ENCODE measurements at places on chromosomes 13 and 19.

DNA sequence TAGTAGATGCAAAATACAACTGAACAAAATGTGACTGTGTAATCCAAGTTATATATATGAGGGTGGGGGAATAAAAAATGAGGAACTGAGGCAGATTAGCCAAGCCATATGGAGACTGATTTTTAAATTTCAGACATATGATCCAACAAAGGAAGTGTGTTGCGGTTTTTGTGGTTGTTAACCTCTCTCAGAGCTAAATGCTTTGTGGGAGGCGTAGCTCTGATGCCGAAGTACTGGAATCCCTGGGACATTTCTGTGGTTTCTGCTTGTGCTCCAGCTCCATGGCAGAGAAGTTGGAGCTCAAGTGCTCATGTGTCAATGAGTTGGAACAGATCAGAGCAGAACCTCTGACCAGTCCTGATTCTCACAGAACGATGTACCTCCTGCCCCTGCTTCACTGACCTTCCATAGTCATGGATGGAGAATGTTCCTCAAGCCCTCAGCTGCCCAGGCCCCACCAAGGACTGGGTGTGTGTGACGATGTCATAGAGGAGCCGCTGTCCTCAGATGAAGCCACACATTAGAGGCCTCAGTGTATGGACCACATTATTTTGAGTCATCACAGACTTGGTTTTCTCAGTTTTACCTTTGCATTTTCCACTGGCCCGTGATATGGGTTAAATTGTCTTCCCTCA is 107.6 kb downstream of the SOX1 start:
- DNase-seq = no peak

DNA sequence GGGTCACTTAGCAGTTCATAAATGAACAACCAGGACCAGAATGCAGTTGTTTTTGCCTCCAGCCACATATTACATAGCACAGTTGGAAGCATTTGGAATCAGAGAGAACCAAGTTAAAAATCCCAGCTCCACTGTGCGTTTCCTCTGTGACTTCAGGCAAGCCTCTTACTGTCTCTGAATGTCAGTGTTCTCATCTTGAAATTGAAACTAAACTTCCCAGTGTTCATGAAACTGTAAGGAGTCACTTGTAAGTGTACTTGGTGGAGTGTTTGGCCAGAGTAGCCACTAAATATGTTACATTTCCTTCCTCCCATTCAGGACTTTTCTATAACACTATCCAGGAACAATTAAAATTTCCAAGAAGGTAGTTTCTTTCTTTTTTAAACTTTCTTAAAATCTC is 276.8 kb downstream of the KCNRG start:
- DNase-seq = no peak

GRCh38 chr19:50933640-50934039 is 19.2 kb downstream of the KLK5 start:
- no peak for DNase-seq

- DNase-seq = no peak
Observed at GRCh38 chr19:13790354-13790753, 4.9 kb upstream of the ZSWIM4 start.

DNA sequence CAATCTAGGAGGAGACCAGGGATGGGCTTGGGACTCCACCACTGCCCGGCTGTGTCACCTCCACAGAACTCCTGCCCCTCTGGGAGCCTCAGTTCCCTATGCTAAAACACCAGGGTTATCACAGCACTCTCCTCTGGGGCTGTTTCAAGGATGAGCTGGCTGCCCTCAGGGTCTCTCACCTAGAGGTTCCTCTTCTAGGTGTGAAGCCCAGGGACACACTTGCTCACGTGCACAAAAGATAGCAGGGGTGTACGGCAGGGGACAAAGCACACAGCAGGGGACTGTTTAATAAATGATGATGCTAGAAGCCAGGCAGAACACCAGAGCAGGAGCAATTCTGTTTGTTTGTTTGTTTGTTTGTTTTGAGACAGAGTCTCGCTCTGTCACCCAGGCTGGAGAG is 16.8 kb upstream of the LYPD3 start:
- no peak for DNase-seq

DNA sequence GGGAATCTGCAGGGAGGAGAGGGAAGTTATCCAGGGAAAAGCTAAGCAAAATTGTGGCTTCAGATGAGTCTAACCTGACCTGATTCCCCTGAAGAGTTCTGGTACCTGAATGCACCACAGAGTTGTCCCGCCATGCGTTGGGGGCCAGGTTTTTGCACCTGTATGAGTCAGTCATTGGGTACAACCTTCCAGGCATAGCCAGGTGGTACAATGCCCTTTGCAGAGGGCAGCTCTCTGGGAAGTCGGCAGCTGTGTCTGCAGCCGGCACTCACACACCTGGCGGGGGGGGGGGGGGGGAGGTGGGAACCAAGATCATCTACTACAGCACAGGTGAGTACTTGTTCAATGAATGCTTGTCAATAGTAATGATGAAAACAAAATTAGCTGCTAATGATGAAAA is 52.5 kb upstream of the GTF3A start:
- no peak for DNase-seq

GRCh38 chr13:52677823-52678222 is 25.2 kb downstream of the SUGT1 start:
- DNase-seq = no peak

- DNase-seq = no peak
Observed at GRCh38 chr19:9797871-9798270, 21.0 kb downstream of the FBXL12 start.

- peak; percentile 70 for DNase-seq
Observed at GRCh38 chr19:13872695-13873389, 4.1 kb upstream of the NANOS3 start.

- DNase-seq = no peak
Observed at GRCh38 chr13:100039740-100040139, 49.2 kb upstream of the PCCA start.

DNA sequence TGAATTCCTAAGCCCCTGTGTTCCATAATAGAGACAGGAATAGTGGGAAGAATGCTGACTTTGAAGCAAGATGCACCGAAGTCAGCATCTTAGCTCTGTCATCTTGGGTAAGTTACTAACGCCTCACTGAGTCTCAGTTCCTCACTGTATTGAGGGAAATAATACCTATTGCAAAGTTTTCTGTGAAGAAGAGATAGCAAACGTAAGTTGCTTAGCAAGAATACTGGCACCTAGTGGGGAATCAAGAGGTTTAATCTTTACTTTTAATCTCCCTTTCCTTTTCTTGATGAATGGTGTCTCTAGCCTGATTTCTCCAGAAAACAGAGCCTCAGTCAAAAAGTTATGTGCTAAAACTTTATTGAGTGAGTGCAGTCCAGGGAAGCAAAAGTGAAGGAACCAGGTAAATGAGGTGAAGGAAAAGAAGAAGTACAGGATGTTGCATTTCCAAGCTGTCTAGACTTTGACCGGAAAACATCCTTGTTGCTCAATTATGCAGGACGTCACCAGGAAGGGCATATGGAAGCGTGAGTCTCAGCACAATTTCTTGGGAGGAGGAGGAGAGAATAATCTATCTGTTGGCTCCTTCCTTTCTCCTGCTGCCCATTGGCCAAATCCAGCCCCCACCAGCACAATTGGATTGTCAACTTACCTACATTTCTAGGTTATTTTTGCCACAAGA is 210.0 kb downstream of the B3GLCT start:
- DNase-seq = no peak

DNA sequence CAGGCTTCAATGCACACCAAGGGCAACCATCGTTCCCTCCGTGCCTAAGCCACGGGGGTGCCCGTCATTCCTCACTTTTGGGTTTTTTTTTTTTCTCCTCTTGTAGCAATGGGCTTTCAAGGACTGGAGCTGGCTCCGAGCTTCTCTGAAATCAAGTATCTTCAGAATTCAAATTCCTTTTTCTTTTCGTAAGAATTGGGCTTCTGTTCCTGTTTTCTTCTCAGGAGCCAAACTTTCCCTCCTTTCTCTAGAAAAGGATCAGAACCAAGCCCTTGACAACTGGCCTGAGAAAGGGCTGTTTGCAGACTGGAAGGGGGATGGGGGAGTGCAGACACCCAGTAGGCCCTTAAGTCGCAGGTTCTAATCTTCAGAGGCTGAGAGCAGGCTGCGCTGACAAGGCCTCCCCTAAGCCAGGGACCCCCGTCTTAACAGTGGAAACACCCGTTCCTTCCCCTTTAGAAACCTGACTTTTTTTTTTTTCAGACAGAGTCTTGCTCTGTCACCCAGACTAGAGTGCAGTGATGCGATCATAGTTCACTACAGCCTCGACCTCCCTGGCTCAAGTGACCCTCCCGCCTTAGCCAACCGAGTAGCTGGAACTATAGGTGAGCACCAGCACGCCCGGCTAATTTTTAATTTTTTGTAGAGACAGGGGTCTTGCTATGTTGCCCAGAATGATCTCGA is 51.6 kb downstream of the RFX2 start:
- no peak for DNase-seq

- peak; percentile 60 for DNase-seq
Observed at GRCh38 chr19:10206226-10206885, 11.6 kb upstream of the DNMT1 start.

- no peak for DNase-seq
Observed at GRCh38 chr19:16115301-16116039, 3.8 kb downstream of the RAB8A start.

- DNase-seq = no peak
Observed at GRCh38 chr13:19658831-19659230, 25.4 kb downstream of the MPHOSPH8 start.

GRCh38 chr19:2345076-2345475 is 15.0 kb upstream of the TMPRSS9 start:
- DNase-seq = no peak

- DNase-seq = peak; percentile 85
Observed at GRCh38 chr19:7652061-7652641, 15.2 kb downstream of the STXBP2 start.

- peak; percentile 49 for DNase-seq
Observed at GRCh38 chr19:12828494-12828893, 5.9 kb downstream of the RTBDN start.

GRCh38 chr13:76016799-76017400 is 380.8 kb downstream of the LMO7 start:
- DNase-seq = no peak

- DNase-seq = no peak
Observed at GRCh38 chr13:22111152-22111783, 440.4 kb downstream of the FGF9 start.

DNA sequence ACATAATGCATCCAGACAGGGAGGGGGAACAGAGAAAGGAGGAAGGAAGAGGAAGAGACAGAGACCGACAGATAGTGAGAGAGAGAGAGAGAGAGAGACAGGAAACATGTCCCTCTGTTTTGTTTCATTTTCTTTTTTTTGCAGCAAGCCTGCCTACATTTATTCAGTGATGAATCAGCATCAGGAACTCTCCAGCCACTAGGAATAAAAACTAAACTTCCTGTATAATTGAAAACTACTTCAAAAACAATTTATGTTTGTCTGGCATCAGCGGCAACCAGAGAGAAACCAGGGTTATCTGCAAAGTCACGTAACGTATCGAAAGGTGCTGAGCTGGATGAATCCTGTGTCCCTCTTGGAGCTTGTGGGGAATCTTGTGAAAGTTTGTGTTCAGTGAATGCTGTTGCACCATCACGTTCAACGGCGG is 148.6 kb upstream of the SOX21 start:
- DNase-seq = peak; percentile 30

- DNase-seq = no peak
Observed at GRCh38 chr13:110352735-110353134, 45.7 kb downstream of the COL4A2 start.

GRCh38 chr19:584240-585001 is 5.3 kb upstream of the HCN2 start:
- DNase-seq = peak; percentile 79

- no peak for DNase-seq
Observed at GRCh38 chr13:59354665-59355369, 808.9 kb downstream of the DIAPH3 start.

- DNase-seq = no peak
Observed at GRCh38 chr13:109672545-109672944, 113.8 kb downstream of the IRS2 start.

DNA sequence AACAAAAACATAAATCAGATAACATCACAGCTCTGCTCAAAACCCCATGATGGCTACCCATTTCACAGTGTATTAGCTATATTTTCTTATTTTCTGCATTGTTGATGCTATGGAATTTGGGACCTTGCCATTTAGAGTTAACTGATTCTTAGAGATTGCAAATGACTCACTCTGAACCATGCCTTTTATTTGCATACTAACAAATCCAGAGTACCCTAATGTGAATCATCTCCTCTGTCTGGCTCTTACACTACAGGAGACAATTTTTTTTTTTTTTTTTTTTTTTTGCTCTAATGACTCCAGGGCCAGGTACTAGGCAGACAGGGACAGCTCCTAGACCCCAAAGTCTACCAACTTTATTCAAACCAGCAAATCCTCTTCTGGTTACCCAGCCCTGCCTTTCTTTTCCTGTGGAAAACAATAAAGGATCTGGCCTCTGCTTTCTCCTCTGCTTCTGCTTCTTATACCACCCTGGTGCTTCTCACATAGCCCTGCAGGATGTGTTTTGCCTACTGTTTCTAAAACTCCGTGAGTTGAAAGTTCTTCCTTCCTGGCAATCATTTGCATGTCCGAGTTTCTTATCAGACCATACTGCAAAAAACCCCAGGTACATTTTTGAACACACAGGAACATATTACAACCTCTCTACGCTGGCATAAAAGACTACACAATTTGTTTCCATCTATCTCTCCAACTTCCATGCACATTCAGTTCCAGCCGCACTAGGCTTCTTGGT is 10.6 kb upstream of the ZNF460 start:
- peak; percentile 76 for DNase-seq

- no peak for DNase-seq
Observed at GRCh38 chr19:45999653-46000121, 4.4 kb downstream of the CCDC61 start.

DNA sequence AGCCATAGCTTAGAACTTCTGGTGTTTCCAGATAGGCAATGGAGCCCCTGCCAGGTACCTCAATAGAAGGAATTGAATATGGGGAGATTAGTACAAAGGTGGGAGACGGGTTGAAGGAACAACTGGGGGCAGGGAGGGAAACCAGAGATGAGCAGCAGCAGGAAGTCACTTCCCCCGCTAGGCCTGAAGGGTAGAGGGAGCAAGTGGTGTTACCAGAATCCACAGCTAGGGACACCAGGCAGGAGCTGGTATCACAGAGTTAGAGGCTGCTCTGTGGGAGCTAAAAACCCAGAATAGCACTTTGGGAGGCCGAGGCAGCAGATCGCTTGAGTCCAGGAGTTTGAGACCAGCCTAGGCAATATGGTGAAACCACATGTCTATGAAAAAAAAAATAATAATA is 15.3 kb upstream of the HNRNPUL1 start:
- no peak for DNase-seq

DNA sequence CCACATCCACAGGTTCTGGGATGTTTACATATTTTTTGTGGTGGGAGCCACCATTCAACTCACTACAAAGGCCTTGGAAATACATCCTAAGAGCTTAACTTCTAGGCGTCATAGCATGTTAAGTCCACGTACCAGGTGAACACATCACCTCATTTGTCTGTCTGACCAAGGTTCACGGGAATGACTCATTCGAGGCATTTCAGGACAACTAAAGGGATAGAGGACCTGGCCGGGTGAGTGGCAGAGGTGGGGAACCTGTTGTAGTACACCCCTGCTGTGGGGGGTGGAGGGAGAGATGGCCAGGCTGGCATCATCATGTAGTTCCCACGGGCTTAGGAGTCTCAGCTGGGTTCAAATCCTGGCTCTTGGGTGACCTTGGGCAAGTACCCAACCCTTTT is 51.5 kb downstream of the BICRA start:
- DNase-seq = no peak

GRCh38 chr19:44282846-44283245 is 22.0 kb downstream of the ZNF235 start:
- DNase-seq = no peak

- DNase-seq = no peak
Observed at GRCh38 chr13:52003541-52003940, 7.7 kb downstream of the ATP7B start.

Measured in cardiac muscle cell (in vitro differentiated cells and primary cell).